Body of pancreas (tissue), 4 donors: ENCODE measurements at places on chromosomes 16 and 17. TPM values are rescaled to one million over a fixed set of nuclear protein-coding genes. Genes with fewer than 3 reads are reported as not detected.

The NPTX1 gene
- total RNA-seq, result 0.26 TPM

The CES3 gene
- 5.6 TPM for total RNA-seq

The PRM3 gene
- not detected for total RNA-seq

The CDH13 gene
- total RNA-seq, result not detected

The MC1R gene
- 3.6 TPM for total RNA-seq

The DDX28 gene
- 3.4 TPM for total RNA-seq

The CKLF gene
- 33.5 TPM for total RNA-seq

The CAPNS2 gene
- 1.0 TPM for total RNA-seq

The RHBDL1 gene
- total RNA-seq, result 4.3 TPM

GRCh38 chr16:81879625-81880024 is 100.5 kb downstream of the PLCG2 start:
- no peak for DNase-seq

DNA sequence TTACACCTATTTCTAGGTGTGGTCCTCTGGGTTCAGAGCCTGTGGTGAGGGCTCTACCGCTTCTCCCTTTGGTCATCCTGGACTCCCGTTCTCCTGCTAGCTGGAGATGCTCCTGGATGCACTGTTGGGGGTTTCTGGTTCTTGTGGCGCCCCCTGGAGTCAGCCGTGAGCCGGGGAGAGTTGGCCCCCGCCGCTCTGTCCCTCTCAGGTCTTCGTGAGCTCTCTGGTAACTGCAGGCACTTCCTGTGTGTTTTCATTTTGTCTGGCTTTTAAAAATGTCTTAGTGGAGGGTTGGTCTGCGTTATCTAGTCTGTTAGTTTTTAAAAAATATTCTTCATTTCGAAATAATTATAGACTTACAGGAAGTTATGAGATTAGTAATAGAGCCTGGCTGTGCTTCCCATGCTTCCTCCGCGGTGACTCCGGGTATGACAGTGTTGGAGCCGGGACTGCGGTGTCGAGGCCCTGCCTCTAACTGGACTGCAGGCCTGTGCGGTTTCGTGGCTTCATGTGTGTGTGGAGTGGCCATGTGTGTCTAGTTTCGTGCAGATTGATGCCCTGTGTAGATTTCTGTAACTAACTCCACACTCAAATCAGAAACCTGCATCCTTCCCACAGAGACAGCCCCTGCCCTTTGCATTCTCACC is 78.0 kb upstream of the ZNF750 start:
- DNase-seq, result peak; percentile 33

DNA sequence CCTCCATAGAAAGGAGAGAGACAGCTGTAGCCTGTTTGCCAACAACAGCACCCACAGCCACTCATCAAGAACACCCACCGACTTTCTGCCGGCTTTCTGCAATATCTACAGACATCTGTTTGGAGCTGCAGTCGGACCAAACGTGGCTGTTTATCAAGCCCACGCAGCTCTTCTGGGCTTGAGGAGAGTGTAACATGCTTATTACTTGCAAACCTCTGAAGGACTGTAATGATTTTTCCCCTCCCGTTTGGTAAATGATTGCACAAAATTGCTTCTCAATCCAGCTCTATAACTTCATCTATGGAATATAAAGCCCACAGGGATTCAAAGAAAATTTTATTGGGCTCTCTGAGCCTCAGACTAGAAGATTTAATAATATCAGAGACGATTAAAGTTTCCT is 100.5 kb downstream of the VAT1L start:
- no peak for DNase-seq

GRCh38 chr17:35542990-35543389 is 5.5 kb upstream of the SLFN12L start:
- DNase-seq, result no peak

- DNase-seq, result peak; percentile 38
Observed at GRCh38 chr17:17994271-17995069, 21.8 kb downstream of the DRC3 start.

GRCh38 chr17:7767405-7768021 is 50.0 kb downstream of the DNAH2 start:
- DNase-seq, result peak; percentile 44

GRCh38 chr17:61389670-61390478 is 9.8 kb upstream of the TBX2 start:
- DNase-seq, result peak; percentile 52

GRCh38 chr17:30554839-30555751 is 77.9 kb downstream of the GOSR1 start:
- no peak for DNase-seq

DNA sequence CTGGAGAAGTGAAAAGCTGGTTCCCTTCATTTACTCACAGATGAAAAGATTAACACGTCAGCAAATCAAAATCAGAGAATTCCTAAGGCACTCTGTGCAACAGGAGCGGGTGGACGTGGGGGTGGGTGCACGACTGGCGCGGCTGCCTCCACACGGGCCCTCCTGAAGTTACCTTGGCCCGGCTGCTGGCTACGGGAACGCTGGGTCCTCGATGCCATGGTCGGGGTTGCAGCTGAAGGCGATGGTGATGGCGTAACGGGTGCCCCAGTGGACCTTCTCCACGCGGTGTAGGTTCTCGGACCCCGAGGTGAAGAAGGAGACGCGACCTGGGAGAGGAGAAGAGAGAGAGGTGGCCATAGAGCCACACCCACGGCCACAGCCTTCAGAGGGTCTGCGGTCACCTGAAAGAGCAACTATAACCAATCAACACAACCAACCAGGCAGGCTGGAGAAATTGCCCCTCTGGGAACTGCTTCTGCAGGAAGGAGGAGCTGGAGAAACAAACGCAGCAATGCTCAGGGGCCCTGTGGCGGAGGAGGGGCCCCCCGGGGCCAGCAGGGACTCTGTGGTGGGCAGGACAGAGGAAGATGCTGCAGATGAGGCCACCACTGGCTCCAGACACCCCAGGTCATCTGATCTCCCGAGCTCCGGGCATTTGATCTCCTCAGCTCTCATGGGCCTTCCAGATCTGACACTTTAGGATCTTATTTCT is 20.8 kb downstream of the UTS2R start:
- no peak for DNase-seq

DNA sequence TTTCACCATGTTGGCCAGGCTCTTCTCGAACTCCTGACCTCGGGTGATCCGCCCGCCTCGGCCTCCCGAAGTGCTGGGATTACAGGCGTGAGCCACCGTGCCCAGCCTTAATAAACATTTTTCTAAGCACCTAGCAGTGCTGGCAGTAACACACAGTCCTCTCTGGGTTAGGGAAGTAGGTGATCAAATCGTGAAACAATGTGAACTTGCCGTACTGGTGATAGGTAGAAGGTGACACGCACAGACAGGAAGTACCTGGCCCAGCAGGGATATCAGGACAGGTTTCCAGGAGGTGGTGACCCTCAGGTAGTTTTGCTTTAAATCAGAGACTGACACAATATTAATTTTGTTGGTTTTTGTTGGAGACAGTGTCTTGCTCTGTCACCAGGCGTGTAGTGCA is 4.5 kb downstream of the PLD2 start:
- DNase-seq, result no peak

- DNase-seq, result no peak
Observed at GRCh38 chr17:5817475-5818395, 233.4 kb upstream of the NLRP1 start.

DNA sequence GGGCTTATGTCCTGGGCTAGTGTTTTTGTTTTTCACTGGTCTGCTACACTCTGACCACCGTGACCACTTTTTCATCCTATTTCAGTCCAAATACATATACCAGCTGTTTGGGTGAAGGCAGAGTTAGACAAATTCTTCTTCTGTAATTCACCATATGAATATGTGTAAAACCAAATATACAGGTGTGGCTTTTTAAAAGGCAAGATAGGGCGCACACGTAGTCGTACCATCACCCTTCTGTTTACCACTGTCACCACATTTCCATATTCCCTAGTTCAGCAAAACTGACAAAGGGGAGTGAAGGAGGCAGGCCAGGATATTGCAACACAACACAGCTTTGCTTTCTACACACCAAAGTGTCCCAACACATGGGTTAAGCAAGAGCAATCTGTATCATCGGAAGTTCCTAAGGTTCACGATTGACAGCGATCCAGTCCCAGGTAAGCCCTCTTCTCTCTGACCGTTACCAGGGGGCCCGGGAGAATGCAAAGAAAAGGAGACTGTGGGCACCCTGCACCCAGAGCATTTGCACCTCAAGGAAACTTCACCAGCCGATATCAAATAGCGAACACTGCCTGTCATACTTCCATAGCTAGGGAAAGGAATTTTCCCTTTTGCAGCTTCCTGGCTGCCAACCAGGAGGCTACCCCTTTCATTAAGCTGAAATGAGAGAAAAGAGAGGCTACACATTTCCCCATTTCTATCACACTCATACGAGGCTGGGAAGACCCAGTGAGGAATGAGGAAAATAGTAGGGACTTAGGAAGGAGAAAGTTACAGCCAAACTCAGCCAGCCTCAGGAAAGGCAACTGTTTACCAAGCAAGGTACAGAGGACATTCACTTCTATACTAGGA is 23.1 kb downstream of the CREBBP start:
- DNase-seq, result no peak

DNA sequence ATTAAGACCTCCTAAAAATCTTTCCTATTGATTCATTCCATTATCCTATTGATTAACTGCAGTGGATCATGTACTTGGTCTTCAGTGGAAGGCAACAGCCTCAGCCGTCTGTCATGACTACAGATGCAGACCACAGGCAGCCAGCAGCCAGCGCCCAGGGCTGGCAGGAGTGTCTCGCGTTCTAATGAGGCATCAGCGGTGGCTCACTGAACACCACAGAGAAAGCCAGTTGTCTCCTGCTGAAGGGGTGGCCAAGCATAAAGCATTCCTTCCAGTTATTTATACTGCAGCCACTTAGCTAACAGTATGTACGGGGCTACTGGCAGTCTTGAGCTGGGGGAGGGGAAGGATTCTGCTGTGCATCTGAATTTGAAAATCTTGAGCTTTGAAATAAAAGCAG is 214.3 kb downstream of the IRX3 start:
- DNase-seq, result no peak

GRCh38 chr17:77449908-77450741 is 309.4 kb downstream of the SEC14L1 start:
- DNase-seq, result no peak

GRCh38 chr17:55067697-55068439 is 99.3 kb downstream of the STXBP4 start:
- DNase-seq, result no peak

DNA sequence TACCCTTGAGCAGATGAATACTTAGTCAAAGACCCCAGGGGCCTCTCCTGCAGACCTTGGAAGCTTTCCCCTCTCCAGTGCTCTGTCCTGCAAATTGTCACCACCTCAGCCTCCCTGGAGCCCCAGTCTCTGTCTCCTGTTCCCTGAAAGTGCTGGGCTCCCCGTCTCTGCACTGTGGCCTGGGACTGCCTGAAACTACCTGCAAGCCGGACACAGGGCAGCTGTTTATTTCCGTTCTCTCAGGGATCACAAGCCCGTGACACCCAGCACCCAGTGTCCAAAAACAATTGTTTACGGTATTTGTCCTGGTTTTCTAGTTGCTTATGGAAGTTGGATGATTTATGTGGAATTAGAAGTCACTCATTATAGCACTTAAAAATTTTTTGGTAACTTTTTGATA is 81.6 kb upstream of the CHMP6 start:
- DNase-seq, result no peak

DNA sequence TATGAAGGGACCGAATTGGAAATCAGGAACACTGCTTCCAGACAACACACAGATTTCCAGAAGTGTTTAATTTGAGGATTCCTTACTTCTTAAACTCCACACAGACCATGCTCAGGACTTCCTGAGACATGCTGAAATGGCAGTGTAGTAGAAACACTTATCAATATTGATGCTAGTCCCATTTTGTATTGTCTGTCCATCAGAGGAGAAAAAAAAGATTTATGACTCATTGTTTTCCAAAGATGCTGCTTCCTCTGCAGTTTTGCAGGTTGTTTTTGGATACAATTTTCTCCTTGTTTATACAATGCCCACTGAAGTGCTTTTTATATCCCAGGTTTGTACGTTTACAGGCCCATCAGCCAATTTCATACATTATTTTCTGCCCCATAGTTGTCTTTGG is 68.3 kb upstream of the TANC2 start:
- DNase-seq, result no peak

DNA sequence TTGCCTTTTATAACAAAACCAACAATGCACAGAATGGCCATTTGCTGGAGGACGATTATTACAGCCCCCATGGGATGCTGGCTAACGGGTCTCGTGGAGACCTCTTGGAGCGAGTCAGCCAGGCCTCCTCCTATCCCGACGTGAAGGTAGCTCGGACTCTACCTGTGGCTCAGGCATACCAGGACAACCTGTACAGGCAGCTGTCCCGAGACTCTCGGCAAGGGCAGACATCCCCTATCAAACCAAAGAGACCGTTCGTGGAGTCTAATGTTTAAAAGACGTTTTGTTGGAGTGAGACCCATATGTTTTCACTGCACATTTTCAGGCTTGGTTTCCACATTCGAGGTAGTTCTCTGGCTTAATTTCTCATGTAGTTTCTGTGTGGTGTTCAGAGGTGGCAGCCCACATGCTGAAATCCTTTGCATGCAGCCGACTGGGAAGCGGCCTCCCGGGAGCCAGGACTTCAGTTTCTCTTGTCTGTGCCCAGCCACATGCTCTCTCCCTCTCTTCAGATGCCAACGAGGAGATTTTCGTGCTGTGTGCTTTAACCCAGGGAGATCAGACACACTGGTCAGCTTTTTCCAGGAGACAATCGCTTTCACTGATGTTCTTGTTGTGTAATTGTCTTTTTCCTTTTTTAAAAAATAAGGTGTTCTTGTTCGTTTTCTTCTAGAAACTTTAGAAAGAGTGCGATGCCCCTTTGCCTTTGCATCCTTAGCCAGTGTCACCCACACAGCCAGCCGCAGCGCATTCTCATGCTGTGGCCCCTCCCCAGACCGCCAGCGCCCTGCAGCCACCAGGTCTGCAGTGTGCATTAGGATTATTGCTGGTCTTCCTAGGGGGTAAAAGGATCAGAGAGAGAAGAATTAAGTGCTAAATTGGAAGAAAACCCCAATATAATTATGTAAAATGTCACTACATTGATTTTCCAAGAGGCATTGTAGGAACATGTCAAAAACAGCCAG is 24.1 kb downstream of the CYB561 start:
- no peak for DNase-seq

GRCh38 chr16:7038475-7038874 is 294.2 kb upstream of the RBFOX1 start:
- no peak for DNase-seq

- no peak for DNase-seq
Observed at GRCh38 chr16:14364386-14365199, 265.5 kb downstream of the PARN start.

DNA sequence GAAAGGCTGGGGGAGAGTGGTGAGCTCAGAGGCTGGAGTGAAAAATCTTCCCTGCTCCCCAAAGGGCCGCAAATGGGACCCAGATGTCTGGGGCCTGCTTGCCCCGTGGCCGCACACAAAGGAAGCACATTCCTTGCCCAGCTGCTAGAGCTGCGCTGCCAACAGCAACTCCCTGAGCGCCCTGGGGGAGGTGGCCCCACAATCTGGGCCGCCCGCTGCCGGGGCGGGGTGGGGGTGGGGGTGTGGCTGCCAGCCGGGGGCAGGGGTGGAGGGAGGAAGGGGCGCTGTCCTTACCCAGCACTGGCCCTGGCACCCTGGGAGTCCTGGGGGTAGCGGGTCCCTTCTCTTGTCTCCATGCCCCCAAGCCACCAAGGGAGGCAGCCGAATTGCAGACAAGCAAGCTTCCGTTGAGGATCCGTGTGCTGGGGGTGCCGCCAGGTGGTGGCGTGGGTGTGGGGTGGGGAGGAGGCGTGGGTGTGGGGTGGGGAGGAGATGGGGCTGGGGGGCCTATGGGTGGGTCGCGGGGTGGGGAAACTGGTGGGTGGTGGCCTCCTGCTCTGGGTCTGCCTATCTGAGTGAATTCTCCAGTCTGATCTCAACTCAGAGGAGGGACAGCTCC is 48.4 kb upstream of the PABPN1L start:
- DNase-seq, result no peak
